Left cardiac atrium (tissue), 4 donors: ENCODE measurements at places on chromosomes 7 and 10. TPM values are rescaled to one million over a fixed set of nuclear protein-coding genes. Genes with fewer than 3 reads are reported as not detected.
A peak's percentile ranks its signal among the peaks of the same experiment; 100 is the strongest.

GIMAP8 gene
- total RNA-seq, result 16.6 TPM

CALN1 gene
- not detected for total RNA-seq

COMMD3 gene
- 74.8 TPM for total RNA-seq

SPDYE2 gene
- total RNA-seq, result not detected

MRPS24 gene
- 125 TPM for total RNA-seq

FAM25A gene
- total RNA-seq, result not detected

NUDCD3 gene
- 104 TPM for total RNA-seq

DNA sequence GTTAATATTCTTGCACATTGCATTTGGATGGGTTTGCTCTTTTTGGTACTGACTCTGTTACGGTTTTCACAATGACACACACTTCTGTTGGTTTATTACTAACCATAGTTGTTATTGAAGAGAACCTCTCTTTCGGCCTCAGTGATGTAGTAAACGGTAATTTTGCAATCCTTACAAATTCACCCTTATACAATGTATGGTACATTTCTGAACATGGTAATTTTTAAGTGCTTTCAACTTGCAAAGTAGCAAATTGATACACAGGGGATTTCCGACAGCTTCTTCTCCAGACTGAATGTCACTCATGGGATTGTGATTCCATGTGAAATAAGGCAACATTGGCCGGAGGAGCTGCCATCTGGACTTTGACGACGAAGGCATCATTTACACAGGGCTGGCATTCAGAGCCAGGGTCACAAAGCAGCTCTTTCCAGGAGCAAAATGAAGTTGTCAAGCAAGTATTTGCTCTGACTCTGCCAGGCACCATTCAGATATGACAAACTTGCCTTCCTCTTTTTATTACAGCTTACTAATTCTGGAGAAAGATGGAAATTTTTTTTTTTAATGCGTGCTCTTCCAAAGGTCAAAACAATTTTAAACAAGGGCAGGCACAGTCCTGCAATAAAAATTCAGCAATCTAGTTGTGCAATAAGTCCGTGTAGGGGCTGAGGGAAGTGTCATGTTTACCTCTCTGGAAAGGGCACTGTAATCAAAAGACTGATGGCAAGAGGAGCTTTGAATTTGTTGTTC is 711.5 kb upstream of the C7orf33 start:
- no peak for DNase-seq

- no peak for DNase-seq
Measured at GRCh38 chr10:51630640-51631005, 68.8 kb downstream of the CSTF2T start.

- no peak for DNase-seq
Measured at GRCh38 chr7:68394131-68394530, 1204.1 kb upstream of the AUTS2 start.

DNA sequence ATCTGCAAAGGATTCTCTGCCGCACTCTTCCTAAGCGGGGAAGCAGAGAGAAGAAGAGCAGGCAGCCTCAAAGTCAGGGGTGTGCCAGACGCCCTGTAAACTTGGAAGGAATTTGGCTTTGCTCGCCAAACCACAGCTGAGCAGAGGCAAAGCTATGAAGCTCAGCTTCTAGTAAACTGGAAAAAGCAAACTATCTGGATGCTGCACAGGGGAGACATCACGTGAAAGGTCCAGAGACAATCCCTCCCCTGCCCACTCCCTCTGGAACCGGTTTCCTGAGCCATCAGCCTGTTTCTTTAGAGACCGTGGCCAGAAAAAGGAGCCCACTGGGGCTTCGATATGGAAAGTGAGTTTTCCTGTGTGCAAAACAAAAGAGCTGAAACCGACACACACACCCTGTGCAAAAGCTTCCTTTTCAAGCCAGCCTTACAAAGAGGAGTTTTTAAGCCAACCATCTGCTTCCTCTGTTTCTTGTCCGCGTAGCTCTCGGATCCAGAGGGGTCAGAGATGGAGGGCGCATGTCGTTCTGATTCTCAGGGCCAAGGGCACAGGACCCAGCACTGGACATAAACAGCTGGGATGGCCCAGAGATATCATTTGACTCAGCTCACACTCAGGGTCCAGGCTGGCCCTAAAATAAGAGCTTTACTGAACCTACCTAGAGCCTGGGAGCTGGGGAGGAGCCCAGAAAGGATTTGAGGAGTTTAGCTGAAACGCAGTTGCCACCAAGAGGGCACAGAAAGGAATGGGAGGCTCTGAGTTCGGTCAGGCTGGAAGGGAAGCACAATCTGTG is 58.2 kb upstream of the DNAAF5 start:
- DNase-seq, result no peak

- DNase-seq, result no peak
Measured at GRCh38 chr10:15364001-15364400, 7.1 kb downstream of the FAM171A1 start.

GRCh38 chr10:18607503-18608378 is 43.6 kb downstream of the NSUN6 start:
- peak; percentile 45 for DNase-seq

GRCh38 chr10:1662438-1663025 is 74.8 kb downstream of the ADARB2 start:
- no peak for DNase-seq

GRCh38 chr10:72659694-72660093 is 32.2 kb upstream of the MCU start:
- no peak for DNase-seq

- peak; percentile 74 for DNase-seq
Measured at GRCh38 chr7:2008936-2009540, 223.7 kb downstream of the MAD1L1 start.

- DNase-seq, result no peak
Measured at GRCh38 chr10:14723052-14723689, 51.5 kb downstream of the FAM107B start.

DNA sequence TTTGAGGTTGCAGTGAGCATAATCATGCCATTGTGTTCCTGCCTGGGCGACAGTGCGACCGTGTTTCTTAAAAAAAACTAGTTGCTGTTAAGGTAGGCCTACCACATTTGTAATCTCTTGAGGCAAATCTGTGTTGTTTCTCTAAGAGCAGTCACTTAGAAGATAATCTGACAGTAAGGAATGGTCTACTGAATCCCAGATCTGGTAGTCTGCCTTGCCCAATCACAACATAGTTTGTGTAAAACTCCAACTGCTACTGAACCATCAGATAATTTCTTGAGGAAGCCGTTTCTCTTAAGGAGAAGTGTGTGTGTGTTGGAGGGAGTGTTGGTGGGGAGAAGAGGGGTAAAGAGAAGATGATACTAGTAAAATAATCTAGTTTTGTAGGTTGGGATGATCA is 5.0 kb downstream of the NRF1 start:
- DNase-seq, result no peak
